ENCODE measurements at places on chromosomes 3 and 15.

GRCh38 chr15:63469190-63469589 lies 35.2 kb upstream of the USP3 start:
- no peak for DNase-seq

- DNase-seq: no peak
Observed at GRCh38 chr15:28936481-28936881, 50.7 kb downstream of the APBA2 start.

GRCh38 chr15:80608688-80609087 lies 86.4 kb upstream of the ABHD17C start:
- no peak for DNase-seq

DNA sequence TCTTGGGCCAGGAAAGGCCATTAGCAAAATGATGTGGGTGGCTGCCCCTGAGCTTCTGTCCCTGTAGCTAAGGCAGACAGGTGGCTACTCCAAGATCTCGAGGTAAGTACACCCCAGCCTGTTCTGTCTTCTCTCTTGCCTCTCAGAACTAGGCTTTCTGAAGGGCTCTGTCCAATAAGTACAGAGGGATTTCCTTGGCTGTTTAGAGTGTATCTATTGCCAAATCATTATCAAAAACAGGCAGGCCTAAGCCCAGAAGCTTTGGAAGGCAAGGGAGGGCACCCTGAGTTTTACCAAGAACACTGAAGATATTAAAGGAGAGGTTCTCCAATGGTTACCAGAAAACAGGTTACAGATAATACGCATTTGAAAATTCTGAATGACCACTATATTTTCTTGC lies 156.6 kb downstream of the MYRIP start:
- no peak for DNase-seq

GRCh38 chr15:92981333-92981732 lies 81.2 kb downstream of the CHD2 start:
- no peak for DNase-seq

DNA sequence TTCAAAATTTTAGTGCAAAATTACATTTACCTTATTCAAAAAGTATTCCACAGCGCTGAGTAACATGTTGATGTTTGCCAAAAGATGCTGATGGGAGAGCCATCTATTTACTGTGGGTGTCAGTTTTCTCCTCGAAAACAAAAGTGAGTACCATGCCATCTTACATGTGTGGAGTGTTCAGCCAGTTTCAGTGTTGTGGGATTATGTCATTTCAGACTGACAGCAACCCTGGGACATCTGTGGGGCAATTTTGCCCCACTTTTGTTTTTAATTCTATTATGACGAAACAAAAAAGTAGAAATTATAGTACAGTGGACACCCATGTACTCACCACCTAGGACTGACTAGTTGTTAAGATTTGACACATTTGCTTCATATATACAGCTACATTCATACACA lies 19.6 kb downstream of the SLCO3A1 start:
- no peak for DNase-seq

GRCh38 chr3:4719046-4719501 lies 225.9 kb downstream of the ITPR1 start:
- no peak for DNase-seq

- DNase-seq: no peak
Observed at GRCh38 chr3:127475391-127475790, 115.1 kb downstream of the TPRA1 start.

GRCh38 chr3:175274056-175274455 lies 414.9 kb downstream of the NAALADL2 start:
- DNase-seq: no peak

GRCh38 chr3:167615030-167615429 lies 38.7 kb downstream of the WDR49 start:
- no peak for DNase-seq

DNA sequence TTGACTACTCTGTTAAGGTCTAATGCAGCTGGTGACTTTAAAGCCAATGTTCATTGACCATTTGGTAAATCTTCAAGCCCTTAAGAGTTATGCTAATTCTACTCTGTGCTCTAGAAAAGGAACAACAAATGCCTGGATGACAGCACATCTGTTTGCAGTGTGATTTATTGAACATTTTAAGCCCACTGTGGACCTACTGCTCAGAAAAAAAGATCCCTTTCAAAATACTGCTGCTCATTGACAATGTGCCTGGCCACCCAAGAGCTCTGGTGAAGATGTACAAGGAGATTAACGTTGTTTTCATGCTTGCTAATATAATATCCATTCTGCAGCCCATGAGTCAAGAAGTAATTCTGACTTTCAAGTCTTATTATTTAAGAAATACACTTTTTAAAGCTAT lies 110.8 kb downstream of the TBC1D5 start:
- no peak for DNase-seq

DNA sequence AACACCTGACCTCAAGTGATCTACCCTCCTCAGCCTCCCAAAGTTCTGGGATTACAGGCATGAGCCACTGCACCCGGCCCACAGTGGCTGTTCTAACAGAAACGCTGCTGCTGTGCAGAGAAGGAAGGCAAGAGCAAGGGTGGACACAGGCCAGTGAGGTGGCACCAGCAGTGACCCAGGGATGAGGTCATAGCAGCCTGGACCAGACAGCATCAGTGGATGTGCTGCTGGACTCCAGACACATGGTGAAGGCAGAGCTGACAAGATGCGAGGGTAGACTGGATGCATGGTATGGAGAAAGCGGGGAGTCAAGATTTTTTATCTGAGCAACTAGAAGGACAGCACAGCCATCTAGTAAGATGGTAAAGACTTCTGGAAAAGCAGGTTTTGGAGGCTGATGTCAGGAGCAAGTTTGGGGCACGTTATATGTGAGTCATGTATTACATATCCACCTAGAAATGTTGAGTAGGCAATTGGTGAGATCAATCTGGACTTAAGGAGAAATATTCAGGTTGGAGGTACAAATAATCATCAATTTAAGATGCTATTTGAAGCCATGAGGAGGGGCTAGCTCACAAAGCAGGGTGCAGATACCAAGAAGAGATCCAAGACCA lies 22.1 kb upstream of the TJP1 start:
- DNase-seq: no peak

DNA sequence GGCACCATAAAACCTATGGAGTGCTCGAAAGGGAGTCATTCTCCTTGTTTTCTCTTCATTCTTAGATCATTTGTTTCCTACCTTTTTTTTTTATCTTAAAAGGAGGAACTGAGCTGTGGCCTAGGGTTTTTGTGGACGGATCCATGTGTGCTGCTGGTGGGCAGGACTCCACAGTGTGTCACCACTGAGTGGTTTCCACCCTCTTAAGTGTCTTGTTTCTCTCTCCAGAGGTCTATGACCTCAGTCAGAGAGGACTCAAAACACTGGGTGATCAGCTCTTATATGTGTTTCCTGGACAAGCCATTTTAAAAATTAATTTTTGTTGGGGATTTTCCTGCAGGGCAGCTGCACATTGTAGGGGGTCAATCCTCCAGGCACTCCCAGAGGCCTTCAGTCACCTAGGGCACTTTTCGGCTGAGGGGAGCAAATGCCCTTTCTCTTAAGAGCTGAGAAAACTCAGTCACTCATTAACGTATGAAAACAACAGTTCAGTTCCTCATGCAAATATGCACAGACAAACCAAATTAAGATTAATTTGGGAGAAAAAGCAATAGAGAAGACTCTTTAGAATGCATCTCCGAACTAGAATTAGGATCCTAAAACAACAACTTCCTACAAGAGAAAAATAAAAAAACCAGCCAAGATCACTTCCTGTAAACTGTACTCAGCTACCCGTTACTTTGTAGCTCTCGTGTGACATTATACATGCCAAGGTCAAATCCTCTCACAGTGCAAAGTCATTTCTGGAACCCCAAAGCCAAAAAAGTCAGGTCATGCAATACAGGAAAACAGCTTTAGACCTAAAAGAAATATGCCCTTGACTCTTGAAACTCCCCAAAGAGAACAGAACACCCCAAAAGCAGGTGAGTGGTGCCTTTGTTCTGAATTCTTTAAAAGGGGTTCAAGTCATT lies 27.6 kb upstream of the FAM3D start:
- no peak for DNase-seq

DNA sequence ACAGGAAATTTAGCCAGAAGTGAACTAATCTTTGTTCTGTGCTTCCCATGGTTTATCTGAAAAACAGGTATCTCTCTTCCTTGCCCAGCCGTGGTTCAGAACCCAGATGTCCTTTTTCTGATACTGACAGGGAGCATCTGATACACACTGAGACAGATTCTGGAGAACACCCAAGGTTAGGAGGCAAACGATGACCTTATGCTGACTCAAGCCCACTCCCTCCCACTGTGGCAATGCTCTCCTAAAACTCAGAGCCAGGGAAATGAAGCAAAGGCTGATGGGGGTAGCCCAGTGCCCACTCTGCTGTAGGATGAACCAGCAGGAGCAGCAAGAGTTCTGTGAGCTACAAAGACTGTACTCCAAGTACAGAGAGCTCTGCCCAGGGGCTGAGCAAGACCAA lies 225.1 kb downstream of the NTRK3 start:
- no peak for DNase-seq

- DNase-seq: no peak
Observed at GRCh38 chr15:33985751-33986150, 17.5 kb downstream of the CHRM5 start.

- no peak for DNase-seq
Observed at GRCh38 chr3:188370081-188370830, 216.3 kb downstream of the LPP start.

DNA sequence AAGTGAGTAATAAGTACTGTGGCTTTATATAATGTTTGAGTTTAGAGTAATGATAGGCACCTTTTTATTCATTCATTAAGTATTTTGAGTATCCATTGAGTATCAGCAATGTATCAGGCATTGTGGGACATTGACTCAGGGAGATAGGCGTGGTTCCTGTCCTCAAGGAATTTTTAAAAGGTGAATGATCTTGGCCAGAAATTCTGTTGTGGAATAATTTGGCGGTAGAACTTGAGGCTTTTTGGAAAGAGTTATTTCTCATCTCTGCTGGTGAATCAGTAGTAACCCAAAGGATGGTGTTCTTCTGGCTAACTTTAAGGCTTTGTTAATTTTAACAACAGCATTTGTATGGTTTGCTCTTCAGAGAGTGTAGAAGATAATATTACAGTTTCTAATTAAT lies 2.0 kb downstream of the RAB7A start:
- DNase-seq: no peak

DNA sequence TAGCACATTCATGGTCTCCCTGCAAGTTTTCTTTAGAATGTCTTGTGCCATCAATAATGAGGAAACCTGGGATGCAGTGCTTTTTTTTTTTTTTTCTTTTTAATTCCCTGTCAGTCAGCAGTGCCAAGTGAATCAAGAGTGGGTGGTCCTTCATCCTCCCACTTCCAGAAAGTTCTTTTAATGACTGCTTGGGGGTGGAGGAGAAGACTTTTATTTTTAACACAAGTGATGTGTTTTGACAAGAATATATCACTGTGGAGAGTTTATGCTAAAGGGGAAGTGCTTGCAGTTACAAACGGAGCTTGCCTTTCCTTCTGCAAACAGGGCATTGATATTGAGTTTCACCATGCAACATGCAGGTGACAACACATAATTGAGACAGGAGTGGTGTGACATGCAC lies 69.7 kb downstream of the CACNA2D3 start:
- DNase-seq: no peak

- DNase-seq: no peak
Observed at GRCh38 chr15:90291679-90292356, 26.3 kb downstream of the NGRN start.

DNA sequence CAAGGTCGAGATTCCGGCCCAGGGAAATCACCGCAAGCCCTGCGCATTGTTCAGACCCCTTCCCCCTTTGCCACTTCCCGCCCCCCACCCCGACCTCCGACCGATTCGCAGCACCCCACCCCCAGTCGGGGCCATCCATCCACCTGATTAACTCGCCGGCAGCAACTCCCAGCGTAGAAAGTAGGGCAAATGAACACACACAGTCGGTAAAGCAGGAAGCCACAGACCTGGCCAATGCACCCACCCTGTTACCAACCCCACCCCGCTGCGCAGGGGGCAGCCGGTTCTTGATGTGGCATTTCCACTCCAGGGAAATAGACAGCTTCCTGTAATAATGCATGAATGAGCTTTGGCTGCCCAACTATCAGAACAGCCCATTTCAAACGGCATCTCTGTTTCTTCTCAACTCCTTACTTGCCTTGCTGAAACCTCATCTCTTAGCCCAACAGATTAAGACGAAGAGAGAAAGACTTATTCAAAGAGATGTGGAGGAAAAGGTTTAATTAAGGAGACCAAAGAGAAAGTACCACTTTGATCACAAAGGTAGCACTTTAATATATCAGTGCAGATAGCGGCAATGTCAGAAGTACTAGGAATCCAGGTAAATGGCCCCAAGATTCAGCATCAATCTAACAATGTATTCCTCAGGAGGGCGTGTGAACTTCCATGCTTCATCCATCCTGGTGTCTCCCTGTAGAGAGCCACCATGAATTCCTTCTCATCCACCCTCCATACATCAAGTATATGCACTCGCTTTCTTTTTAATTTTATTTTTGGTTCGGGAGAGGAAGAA lies 1.9 kb downstream of the TNIK start:
- no peak for DNase-seq

DNA sequence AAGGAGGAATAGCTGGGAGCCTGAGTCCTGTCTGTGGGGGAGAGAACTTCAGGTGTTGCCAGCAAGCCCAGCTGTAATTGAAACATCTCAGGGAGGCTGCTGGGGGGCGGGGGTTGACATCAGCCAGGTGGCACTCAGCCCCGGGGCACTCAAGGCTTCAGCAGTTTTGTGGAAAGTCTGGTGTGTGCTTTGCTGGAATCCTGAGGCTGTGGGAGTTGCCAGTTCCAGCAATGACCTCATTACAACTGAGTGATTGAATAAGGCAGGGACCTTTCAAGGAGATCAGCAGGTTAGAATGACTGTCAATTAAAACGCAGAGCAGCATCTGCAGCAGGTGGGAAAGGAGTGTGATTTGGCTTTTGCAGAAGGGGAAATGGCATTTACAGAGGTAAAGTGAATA lies 75.7 kb downstream of the FAM43A start:
- DNase-seq: no peak

- DNase-seq: no peak
Observed at GRCh38 chr15:94840794-94841783, 609.7 kb downstream of the MCTP2 start.

DNA sequence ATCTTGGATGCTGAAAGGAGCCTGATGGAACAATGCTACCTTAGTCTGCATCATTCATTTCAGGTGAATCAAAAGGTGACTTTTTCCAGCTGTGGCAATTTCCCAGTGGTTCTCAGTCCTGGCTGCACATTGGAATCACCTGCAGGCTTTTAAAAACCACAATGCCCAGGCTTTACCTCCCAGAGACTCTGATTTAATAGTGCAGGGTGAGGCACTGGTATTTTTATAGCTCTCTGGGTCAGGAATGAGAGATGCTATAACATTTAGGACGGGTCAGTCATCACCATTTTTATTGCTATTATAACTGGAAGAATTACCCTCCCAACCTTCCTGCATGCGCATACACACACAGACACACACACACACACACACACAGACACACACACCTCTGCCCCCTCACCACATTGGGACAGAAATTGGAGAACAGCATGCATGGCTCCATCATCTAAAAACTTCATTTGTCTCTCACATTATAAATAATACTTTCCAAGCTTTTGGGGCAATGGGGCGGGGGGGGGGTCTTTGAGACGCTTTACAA lies 41.1 kb downstream of the LARP6 start:
- no peak for DNase-seq

GRCh38 chr15:48596415-48596814 lies 49.1 kb downstream of the FBN1 start:
- no peak for DNase-seq

All from anterior cingulate cortex (tissue), 58 donors.